ENCODE measurements at places on chromosomes 6 and 20.
A peak's percentile ranks its signal among the peaks of the same experiment; 100 is the strongest.

GRCh38 chr20:41476013-41476441 lies 109.4 kb upstream of the EMILIN3 start:
- DNase-seq = no peak

DNA sequence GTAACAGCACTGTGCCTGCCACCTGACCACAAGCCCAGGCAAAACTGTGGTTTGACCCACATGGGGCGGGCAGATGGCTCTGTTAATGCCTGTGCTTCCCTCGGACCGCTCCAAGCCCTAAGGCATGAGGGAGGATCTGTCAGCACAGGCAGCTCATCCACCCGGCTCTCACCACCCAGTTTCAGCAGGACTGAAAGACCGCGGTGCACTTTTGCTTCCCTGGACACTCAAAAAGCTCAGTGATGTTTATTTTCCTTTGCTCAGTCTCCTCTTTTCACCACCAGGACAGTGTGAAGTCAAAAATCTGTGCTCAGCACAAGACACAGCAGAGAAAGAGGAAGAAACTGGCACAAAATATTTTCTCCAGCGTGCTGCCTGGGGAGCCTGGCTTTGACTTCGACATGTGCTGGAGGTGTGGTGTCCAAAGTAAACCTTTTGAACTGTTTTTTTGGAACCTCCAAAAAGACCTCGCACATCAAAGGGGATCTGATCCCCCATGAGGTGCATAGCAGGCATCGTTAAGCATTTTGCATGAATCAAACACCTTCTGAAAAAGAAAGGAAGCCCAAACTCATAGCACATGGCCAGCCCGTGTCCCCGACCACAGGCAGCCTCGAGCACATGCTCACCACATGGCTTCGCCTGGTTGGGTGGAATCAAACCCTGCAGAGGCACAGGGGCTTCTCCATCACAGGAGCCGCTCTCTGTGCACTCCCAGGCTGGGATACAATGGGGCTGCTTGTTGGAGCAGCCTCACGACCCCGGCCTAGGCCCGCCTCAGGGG lies 441.7 kb upstream of the JARID2 start:
- peak; percentile 38 for DNase-seq

DNA sequence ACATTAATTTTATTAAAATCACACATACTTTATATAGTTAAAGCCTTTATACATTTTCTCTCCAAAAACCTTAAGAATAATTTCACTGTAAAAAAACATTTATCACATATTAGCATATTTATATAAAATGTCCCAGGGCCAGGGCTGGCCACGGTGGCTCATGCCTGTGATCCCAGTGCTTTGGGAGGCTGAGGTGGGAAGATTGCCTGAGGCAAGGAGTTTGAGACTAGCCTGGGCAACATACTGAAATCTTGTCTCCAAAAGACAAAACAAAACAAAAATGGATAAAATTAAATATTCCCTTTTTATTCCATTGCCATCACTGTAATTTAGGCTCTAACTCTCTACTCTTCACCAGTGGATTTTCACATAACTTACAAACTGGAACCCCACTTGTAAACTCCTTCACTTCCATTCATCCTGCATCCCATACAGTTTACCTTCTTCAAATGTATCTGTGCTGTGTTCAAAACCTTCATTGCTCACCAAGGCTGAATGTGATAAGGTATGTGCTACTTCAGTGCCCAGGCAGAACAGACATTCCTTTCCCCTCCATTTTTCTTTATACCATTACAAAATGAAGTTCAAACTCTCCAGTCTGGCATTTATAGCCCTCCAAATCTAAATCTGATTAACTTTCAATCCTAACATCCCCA lies 42.9 kb upstream of the PIM1 start:
- DNase-seq = no peak

DNA sequence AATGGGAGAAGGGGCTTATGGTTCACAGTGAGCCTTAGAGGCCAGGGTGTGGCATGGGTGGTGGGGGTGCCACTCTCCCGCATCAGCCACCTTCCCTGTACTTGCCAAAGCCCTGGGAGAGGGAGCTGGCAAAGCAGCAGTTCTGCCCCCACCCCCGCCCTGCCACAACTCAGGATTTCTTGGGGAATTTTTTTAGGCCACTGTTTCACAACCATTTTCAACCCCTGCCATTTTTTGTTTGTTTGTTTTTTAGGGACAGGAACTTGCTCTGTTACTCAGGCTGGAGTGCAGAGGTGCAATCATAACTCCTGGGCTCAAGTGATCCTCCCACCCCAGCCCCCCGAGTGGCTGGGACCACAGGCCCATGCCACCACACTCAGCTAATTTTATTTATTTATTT lies 22.4 kb upstream of the TM9SF4 start:
- DNase-seq = peak; percentile 77

- peak; percentile 56 for DNase-seq
Measured at GRCh38 chr6:109579361-109579760, 96.3 kb upstream of the ZBTB24 start.

Measured in inflammatory macrophage treated with lipopolysaccharide for 1 hour (primary cell).